ENCODE measurements at places on chromosomes 5 and 9.
A peak's percentile ranks its signal among the peaks of the same experiment; 100 is the strongest.

GRCh38 chr9:133891741-133892140 lies 100.4 kb downstream of the VAV2 start:
- no peak for DNase-seq

GRCh38 chr5:33824516-33825195 lies 67.1 kb downstream of the ADAMTS12 start:
- peak; percentile 4 for DNase-seq

GRCh38 chr5:87909382-87909781 lies 359.3 kb downstream of the TMEM161B start:
- no peak for DNase-seq

GRCh38 chr5:107074996-107075395 lies 595.7 kb downstream of the EFNA5 start:
- DNase-seq, result no peak
